ENCODE measurements at places on chromosomes 11 and 22.

DNA sequence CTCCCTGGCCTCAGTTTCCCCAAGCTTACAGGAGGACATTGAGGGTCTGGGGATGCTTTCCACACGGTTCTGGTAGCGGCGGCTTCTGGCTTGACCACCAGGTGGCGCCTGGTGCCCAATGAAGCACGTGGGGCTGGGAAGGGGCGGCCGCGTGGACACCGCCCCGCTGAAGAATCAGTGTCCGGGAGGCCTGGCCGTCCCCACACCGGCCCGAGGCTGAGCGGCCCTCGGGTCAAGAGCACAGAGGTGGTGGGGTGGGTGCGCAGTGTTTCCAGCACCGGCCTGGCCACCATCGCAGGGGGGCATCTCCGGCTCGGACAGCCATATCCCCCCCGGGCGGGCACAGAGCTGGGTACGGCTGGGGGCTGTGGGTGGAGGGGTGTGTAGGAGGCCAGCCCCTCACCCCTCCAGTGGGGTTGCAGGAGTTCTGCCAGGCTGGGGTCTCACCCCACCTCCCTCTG, 27.8 kb upstream of the PPARA start:
- peak; percentile 87 for DNase-seq

- no peak for DNase-seq
Observed at GRCh38 chr22:37805810-37806277, 1.9 kb upstream of the GCAT start.

GRCh38 chr11:69566001-69566400, 75.0 kb upstream of the CCND1 start:
- DNase-seq = no peak

DNA sequence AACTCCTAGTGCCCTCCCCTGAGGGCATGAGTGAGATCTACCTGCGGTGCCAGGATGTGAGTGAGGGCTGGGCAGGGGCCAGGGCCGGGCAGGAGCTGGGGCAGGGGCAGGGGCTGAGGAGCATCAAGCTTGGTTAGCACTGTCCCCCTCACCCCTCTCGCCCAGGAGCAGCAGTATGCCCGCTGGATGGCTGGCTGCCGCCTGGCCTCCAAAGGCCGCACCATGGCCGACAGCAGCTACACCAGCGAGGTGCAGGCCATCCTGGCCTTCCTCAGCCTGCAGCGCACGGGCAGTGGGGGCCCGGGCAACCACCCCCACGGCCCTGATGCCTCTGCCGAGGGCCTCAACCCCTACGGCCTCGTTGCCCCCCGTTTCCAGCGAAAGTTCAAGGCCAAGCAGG, 5.7 kb downstream of the TRPT1 start:
- no peak for DNase-seq

DNA sequence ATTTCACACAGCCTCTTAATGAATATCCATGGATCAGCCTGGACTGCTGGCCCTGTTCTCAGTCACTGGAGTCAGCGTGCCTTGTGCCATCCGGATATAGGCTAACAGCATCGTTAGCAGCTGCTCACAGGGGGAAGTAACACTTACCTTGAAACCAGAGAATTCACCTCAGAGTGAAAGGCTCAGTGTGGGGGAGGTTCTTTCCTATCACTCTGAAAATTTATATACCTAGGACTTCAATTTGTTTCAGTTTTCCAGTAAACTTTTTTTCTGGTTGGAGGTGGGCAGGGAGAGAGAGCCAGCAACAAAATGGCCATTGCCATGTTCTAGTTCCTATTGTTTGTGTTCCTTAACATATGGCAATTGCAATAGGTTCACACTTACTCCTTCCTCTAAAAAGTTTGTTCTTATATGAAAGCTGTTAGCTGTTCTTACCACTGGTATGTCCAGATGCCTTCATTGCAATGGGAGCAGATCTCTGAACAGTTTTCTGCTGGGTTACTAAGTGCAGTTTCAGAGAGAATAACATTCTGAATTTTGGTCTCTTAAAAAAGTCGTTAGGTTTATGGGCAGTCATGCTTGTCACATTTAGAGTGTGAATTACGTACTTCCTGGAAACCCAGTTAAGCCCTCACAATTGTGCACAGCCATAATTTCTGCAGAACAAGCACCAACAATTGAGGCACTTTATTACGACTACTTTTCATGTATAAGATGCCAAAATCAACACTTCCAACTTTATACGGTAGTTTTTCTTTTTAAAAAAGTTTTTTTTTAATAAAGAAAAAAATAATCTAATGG, 247.6 kb downstream of the CADM1 start:
- DNase-seq = no peak

DNA sequence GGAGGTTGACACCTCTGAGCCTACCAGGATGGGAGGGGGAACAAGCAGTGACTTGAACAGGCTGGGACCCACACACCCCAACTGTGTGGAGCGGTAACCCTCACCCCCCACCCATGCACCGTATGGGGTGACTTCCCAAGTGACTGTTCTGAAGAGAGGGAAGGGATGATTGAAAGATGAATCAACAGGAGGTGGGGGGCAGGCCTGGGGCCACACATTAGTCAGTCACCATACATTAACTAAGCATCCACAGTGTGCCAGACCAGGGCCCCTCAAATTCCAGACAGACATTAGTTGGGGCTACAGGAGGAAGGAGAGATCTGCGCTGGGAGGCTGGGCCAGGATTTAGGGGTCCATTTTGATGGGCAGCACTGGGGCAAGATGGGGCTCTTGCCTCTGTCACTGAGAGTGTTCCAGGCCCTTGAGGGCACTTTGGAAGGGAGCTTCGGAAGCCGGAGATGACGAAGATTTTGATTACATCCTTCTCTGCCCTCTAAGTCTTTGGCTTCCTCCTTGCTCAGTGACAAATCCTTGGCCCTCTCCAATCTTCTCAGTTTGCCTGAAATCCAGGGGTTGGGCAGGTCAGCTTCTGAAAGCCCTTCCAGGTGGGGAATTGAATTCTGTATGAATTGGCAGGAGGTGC, 966 bp downstream of the SMTN start:
- peak; percentile 56 for DNase-seq

DNA sequence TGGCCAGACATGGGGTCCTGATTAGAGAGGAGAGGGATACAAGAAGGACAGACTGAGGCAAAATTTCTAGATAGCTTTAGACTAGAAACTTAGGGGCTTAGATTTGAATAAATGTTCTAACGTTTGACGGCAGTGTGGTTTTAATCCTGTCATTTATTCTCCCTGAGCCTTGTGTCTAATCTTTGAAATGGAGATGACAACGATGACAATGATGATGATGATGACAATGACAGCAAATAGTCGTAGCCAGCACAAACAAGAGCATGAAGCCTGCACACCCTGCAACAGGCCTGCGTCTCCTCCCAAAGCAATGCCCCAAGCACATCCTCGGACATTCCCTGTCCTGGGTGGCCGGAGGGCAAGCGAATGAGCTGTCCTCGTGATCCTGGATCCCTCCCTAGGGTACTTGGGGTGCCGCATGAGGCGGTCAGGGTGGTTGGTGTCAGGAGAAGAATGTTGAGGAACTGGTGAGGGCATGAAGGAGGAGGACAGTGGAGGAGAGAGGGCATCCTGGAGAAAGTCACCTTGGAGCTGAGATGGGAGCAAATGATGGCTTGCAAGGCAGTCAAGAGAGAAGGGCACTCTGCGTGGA, 502.1 kb upstream of the B3GAT1 start:
- no peak for DNase-seq

DNA sequence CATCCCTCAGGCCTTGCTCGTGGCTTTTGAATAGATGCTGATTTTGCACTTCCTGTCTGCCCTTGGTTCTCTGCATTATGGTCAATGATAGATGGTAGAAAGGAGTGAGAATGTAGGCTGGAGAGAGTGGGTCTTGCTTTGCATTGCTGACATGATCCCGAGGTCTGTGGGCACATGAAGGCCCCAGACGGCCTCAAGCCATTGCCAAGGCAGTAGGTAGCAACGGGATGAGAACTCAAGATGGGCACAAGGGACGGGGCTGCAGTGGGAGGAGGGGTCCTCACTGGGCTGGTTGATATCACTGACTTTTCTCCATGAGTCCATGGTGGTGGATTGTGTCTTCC, 54.0 kb downstream of the GAB4 start:
- no peak for DNase-seq

DNA sequence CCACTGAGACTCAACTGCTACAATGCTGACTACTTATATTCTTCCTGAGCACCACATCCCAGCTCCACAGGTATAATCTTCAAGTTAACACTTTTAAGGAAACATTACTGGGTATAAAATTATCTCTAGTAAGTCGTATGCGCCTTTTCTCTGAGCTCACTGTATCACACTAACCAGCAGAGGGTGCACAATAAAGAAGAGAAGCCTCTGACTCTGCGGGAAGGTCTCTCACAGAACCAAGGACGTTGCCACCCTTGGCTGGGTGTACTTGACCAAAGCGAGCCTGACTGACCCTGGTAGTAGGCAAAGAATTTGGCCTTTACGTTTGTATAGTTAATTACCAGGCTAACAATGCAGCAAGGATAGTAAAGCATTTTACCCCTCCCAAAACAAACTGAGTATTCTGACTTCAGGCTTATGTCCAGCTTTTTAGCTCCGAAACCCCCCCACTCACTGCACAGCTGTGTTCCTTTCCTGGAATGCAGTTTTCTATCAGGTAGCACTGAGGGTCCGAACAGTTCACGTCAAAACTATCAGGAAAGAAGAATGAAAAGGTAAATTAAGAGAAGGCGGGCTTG, at the start of gene BTBD18:
BTBD18 (minus strand) TSS at position 144 of the 578 bp plus-strand sequence. CDS start 631 bp downstream, outside the sequence.
- no peak for DNase-seq
